ENCODE measurements at places on chromosomes 2 and 18. TPM values are rescaled to one million over a fixed set of nuclear protein-coding genes. Genes with fewer than 3 reads are reported as not detected.

- DNase-seq, result no peak
Observed at GRCh38 chr2:4930704-4931103, 761.5 kb upstream of the SOX11 start.

MAPK4 gene
- total RNA-seq, result not detected

EPG5 gene
- 14.3 TPM for total RNA-seq

MC4R gene
- not detected for total RNA-seq

- no peak for DNase-seq
Observed at GRCh38 chr2:88568179-88568578, 59.1 kb downstream of the EIF2AK3 start.

Measured in activated T-helper 1 cell treated with anti-CD3 and anti-CD28 coated beads, Interleukin-12 subunit alpha, Interleukin-12 subunit beta, Interleukin-2, Interleukin-4 antibody, amounts not matched to agents 30 ng/mL and 10 ng/mL and 1 ng/mL, durations not matched to agents 14 hours and 24 hours and 36 hours (primary cell).